ENCODE measurements at places on chromosomes 12 and 14. TPM values are rescaled to one million over a fixed set of nuclear protein-coding genes. Genes with fewer than 3 reads are reported as not detected.

The OVCH1 gene
- 0.81 TPM for total RNA-seq

The ISCU gene
- total RNA-seq = 177 TPM

The ATP5MC2 gene
- 213 TPM for total RNA-seq

The MYL6 gene
- 347 TPM for total RNA-seq

The CMKLR1 gene
- 5.2 TPM for total RNA-seq

The SP7 gene
- 1.1 TPM for total RNA-seq

The FAM90A1 gene
- 1.0 TPM for total RNA-seq

The INHBE gene
- not detected for total RNA-seq
